ENCODE measurements at places on chromosomes 7 and 10.

- no peak for DNase-seq
These were observed 670 bp upstream of the AGK start for GRCh38 chr7:141550386-141551093.

DNA sequence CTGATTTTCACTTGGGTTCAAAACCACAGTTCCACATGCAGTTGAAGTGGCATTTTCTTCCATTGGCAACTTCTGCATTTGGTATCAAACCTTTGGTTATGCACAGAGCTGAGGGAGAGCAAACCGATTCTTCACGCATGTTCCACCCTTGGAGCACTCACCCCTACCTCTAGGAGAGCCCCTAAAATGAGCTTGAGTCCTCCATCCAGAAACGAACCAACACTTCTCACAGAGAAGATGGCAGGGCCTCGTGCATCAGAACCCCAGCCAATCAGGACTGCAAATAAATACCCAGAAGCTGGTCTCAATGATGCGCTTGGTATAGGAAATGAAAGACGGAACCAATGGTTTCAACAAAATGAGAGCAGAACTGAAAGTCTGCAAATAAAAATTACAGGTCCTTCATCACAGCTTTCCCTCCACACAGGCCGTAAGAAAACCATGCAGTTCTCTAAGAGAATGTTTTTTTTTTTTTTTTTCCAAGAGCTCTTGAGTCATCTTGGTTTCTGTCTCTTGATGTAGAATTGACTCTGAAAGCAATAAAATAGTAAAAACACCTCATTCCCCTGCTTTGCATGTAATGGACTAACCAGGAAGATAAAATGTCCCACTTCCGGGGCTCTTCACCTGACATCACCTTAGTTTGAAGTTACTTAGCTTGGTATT is 23.9 kb downstream of the KLF6 start:
- no peak for DNase-seq

- peak; percentile 94 for DNase-seq
These were observed 86.2 kb upstream of the ANLN start for GRCh38 chr7:36303202-36304098.

- no peak for DNase-seq
These were observed 238.9 kb upstream of the GPR26 start for GRCh38 chr10:123427165-123427786.

DNA sequence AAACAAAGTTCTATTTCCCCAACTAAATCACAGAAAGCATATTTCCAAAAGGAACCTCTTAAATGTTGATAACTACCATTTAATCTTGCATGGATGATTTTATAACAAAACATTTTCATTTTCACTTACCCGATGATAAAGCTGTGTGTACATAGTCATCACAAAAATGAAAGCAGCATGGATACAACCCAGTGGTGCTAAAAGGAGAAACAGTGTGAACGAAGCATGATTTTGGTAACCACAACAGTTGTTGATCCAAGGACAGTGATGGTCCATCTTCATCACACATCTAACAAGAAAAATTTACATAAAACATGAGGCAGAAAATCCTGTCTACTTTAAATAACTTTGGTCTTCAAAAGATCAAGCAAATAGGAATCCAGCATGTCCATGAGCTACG is 4.7 kb downstream of the ZDHHC6 start:
- no peak for DNase-seq

GRCh38 chr7:95250571-95250970 is 73.8 kb downstream of the PON1 start:
- no peak for DNase-seq

DNA sequence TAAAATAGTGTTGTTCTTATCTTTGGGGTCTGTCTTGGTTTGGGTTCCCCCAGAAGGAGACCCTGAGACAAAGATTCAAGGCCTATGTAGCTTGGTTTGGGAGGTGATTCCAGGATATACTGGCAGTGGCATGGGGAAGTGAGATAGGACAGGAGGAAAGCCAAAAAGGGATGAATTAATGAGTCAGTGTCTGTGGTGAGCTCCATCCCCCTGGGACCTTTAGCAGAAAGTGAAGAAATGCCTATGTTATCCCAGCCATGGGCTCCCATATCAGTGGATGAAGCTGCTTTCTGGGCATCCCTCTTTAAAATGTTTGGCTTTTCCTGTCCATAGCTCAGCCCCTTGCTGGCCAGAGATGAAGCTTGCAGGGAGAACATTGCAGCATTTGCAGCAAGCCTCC is 217.0 kb upstream of the CTBP2 start:
- DNase-seq, result no peak

- DNase-seq, result no peak
These were observed 446.5 kb upstream of the FOXK1 start for GRCh38 chr7:4235596-4235995.

- no peak for DNase-seq
These were observed 24.3 kb downstream of the TTYH3 start for GRCh38 chr7:2655870-2656614.

DNA sequence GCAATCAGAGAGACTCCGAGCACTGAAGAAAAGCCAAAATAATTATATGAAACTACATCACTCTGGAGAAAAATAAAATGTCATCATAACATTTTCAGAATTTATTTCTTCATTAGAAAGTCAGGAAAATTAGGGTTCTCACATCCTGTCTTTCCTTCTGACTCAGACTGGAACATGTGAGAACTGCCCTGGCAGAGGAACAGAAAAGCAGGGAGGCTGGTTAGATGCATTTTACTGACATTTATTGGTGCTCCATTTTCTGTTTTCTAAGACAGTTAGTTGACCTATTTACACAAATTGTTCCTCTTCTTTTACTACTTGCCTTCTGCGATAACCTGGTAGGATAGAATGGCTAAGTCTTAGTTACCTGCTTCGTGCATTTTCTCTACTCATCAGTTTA is 58.6 kb upstream of the ANK3 start:
- no peak for DNase-seq

DNA sequence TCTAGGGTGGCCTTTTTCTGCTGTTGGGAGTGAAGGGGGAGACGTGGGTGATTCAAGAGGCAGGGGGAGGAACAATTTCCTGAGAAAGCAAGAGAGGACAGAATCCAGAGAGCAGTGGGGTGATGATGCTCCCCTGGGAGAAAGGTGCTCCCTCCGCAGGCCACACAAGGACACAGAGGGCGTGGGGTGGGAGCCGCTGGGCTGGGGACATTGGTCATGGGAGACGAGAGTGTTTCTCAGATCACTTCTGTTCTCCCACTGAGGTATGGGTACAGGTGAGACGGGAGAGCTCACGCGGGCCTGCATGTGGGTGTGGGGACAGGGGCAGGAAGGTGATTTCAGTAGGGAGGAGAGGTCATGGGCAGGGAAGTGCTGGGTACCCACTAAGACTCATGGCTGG is 259.5 kb upstream of the CTBP2 start:
- DNase-seq, result no peak

DNA sequence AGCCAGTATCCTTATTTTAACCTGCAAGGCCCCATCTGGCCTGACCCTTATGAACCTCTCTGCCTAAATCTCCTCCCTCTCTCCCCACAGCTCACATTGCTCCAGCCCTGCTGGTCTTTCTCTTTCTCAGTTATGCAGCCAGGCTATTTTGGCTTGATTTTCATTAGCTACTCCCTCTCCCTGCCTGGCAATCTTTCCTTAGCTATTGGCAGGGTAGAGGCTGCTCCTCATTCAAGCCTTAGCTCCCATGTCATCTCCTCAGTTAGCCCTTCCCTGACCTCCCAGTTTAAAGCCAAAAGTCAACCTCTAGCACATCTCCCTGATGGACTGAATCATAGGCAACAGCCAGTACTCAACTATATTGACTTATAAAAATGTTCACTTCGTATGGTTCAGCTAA is 214.4 kb upstream of the CELF2 start:
- DNase-seq, result no peak

Data from psoas muscle (tissue), 8 donors.